HTR-8/SVneo (cell line): ENCODE measurements at places on chromosomes 6 and 20.

DNA sequence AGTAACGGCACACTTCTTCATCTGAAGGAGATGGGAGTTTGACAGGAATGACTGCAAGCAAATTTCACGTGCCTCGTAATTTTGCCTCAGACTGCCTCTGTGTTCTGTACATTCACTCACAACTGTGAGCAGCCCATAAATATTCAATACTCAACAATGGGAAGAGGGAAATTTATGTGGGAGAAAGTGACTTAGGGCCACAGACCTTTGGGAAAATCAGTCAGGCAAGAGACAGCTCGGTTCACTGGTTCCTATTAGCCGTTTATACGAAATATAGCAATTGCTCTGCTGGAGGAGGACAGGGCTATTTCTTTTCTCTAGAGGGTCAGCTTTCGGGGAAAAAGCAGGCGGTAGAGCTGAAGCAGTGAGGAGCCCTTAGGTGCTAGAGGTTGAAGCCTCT, 28.0 kb downstream of the OPN5 start:
- DNase-seq = no peak

- no peak for DNase-seq
These were observed 35.1 kb downstream of the LRFN2 start for GRCh38 chr6:40551966-40552505.

GRCh38 chr20:40948465-40949267, 80.0 kb upstream of the TOP1 start:
- DNase-seq = no peak

DNA sequence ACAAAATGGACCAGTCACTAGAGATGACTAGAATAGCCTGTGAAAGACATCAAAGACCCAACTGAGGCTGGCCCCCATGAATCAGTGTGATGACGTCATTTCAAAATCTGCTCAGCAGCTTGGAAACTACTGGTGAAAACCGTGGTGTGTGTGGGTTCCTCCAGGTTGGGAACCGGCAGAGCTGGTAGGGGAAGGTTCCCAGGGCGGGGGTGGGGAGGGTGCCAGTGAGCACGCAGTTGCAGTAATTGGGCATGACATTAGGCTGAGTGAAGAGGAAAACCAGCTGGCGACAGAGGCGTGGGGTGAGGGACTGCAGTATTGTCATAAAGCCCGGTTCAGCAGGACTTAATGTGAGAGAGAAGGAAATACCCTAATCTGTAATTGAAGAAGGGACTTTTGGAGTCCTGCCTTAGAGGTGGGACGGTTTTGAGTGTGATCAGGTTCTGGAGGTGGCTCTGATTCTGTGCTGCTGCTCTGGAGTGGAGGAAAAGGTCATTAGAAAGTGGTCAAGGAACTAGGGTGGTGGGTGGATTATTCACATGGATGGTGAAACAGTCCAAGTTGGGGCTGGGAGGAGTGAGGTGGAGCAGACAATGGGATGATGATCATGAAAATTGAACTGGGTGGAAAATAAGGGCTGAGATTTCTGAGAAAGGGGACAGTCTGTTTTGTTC, 52.0 kb upstream of the MTHFD1L start:
- DNase-seq = no peak

DNA sequence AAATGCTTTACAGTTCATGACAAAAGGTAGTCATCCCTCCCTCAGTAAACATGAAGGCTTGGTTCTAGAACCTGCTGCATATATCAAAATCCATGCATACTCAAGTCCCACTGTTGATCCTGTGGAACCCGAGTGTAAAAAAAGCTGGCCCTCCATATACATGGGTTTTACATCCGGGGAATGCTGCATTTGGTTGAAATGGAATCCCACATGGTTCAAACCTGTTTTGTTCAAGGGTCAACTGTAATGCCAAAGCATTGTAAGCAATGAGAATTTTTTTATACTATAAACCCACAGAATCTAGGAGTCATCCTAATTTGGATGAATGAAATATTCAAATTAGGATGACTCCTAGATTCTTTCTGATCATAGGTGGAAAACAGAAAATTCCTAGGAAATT, 5.9 kb upstream of the HDAC2 start:
- no peak for DNase-seq

GRCh38 chr6:34484899-34485298, 19.0 kb downstream of the PACSIN1 start:
- no peak for DNase-seq
